HuH-7.5 (cell line): ENCODE measurements at places on chromosomes 2 and 18.

DNA sequence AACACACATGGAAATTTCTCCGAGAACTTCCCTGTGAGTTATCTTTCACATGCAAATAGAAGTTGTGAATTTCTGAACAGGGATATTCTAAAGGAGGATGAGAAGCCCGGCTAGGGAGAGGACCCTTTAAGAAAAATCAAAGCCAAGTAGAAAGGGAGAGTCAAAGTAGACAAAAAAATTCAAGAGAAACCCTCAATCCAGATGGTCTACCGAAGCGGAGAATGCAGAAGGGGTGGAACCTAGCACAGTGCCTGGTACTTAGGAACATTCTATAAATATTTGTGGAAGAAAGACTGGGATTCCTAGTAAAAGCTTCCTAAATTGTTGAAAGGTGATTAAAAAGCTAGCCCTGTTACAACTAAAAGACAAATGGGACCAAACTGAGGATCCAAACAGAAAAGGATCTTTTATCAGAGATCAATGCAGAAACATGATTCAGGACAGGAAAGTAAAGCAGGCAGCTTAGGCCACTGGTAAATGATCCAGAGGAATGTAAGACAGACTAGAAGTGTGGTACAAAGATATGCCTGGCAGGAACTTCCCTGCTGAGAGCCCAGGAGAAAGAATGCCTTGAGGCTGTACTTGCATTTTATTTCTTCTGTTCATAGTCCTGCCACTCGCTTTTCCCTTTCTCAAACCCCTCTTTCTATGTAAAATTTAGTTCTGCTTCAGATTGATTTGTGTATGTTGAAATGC is 19.5 kb upstream of the GLS start:
- no peak for DNase-seq

- no peak for DNase-seq
Measured at GRCh38 chr2:175156534-175156933, 11.5 kb downstream of the ATF2 start.

DNA sequence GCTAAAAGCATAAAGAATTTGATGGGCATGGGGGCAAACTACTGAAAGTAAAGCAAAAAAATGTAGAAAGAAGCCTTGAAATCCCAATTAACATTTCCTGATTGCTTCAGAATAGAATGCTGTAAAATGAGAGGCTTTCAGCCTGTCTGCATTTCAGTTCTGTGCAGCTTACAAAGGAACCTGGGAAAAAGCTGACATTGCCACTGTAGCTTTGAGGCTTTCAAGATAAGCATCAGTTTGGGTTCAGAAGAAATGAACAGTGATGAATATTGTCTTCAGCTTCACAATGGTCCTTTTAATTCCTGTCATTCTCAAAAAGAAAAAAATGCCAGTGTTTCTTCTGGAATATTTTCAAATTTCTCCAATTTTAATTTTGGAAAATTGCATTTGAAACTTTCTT is 242.7 kb downstream of the LRRTM1 start:
- DNase-seq = no peak

DNA sequence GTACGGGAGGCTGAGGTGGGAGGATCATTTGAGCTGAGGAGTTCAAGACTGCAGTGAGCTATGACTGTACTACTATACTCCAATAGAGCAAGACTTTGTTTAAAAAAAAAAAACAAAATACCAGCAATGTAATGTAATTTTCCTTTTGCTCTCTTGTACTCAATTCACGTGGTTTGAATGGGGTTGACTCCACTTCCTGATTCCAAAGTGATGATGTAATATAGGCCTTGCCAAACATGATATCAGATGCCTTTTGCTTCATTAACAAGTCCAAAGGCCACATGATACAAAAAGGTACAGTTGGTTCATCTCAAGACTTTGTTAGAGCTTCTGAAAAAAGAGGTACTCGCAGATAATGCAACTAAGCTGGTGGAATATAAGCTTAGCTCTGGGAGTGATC is 321.8 kb downstream of the ZEB2 start:
- DNase-seq = peak; percentile 2

- DNase-seq = no peak
Measured at GRCh38 chr2:191650896-191651773, 26.8 kb upstream of the NABP1 start.

GRCh38 chr2:83079007-83079406 is 1380.1 kb downstream of the SUCLG1 start:
- DNase-seq = no peak

GRCh38 chr18:69123421-69123820 is 277.3 kb upstream of the DOK6 start:
- no peak for DNase-seq

DNA sequence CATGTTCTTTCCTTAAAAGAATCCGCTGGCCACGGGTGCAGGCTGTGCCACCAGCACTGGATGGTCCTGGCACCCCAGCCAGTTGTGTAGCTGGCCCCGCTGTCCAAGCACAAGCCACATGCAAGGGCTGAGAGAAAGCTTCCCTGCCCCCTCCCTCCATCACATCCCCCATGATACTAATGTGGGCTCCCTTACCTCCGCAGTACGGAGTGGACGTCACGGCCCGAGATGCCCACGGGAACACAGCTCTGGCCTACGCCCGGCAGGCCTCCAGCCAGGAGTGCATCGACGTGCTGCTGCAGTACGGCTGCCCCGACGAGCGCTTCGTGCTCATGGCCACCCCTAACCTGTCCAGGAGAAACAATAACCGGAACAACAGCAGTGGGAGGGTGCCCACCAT is 44.5 kb downstream of the GBX2 start:
- DNase-seq = no peak

GRCh38 chr2:101949304-101949703 is 42.5 kb upstream of the IL1R2 start:
- no peak for DNase-seq

DNA sequence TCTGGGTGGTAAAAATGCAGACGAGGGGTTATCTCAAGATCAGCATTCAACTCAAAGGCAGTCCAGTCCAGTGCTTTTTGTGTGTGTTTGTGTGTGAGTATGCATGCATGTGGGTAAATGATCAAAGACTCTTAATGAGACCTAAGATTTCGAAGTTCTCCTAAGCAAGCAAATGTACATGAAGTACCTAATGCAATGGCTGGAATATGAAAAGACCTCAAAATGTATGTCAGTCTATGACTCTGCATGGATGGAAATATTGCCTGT is 151.0 kb upstream of the L3MBTL4 start:
- DNase-seq = no peak

GRCh38 chr2:135299658-135300244 is 231.3 kb downstream of the ZRANB3 start:
- DNase-seq = no peak

- no peak for DNase-seq
Measured at GRCh38 chr2:172751564-172751963, 15.9 kb downstream of the RAPGEF4 start.

GRCh38 chr2:200812122-200813022 is 662 bp downstream of the BZW1 start:
- DNase-seq = peak; percentile 73
